ENCODE measurements at places on chromosomes 5 and 9.

- DNase-seq: no peak
Measured at GRCh38 chr5:114358329-114358728, 3.5 kb upstream of the KCNN2 start.

- no peak for DNase-seq
Measured at GRCh38 chr5:150787656-150788055, 9.1 kb downstream of the SMIM3 start.

GRCh38 chr5:108945094-108945493 lies 197.4 kb downstream of the FER start:
- no peak for DNase-seq

DNA sequence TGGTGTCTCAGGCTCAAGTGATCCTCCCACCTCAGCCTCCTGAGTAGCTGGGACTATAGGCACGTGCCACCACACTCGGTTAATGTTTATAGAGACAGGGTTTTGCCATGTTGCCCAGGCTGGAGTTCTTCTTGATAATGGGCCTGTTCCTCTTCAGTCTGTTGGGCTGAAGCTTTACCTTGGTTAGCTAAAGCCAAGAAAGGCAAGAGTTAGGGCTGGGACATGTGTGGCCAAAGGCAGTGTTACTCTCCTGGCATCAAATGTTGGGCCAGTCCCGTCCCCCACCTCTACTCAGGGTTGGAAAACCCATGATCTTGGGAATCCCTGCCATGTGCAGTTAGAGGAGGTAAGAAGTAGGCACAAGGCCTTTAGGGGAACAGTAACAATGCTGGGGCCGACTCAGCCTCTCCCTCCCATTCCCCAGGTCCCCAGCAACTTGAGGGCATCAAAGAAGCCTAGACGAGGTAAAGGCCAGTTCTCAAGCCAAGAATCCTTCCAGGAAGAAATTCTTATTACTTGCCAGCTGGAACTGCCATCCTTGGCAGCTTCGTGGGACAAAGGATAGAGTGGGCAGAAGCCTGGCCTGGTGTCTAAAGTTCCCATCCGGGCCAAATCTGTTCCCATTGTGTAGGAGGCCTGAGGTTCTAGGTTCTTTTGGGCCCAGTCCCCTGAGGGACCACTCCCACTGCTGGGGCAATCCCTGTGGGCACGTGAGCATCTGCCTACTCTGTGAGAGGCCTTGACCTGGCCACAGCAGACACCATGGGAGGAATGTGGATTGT lies 4.5 kb downstream of the EGR1 start:
- DNase-seq: peak; percentile 61

DNA sequence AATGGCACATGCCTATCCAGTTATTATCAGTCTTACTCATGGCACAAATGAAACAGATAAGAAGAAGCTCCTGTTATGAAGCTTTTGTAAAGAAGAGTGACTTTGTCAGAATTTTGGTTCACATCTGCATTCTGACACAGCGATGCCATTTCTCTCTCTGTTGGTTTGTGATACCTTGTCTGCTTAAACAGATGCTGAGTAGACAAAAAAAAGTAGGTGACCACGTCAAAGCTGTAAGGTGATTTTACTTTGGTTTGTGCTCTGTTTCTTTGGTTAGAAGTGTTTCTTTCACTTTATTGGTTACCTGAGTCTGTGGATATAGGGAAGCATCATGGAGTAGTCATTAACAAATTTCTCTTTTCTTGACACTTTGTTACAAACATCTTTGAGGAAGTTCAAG lies 422.3 kb upstream of the ADAMTSL1 start:
- DNase-seq: no peak

- peak; percentile 17 for DNase-seq
Measured at GRCh38 chr9:124218438-124218982, 39.2 kb upstream of the NEK6 start.

DNA sequence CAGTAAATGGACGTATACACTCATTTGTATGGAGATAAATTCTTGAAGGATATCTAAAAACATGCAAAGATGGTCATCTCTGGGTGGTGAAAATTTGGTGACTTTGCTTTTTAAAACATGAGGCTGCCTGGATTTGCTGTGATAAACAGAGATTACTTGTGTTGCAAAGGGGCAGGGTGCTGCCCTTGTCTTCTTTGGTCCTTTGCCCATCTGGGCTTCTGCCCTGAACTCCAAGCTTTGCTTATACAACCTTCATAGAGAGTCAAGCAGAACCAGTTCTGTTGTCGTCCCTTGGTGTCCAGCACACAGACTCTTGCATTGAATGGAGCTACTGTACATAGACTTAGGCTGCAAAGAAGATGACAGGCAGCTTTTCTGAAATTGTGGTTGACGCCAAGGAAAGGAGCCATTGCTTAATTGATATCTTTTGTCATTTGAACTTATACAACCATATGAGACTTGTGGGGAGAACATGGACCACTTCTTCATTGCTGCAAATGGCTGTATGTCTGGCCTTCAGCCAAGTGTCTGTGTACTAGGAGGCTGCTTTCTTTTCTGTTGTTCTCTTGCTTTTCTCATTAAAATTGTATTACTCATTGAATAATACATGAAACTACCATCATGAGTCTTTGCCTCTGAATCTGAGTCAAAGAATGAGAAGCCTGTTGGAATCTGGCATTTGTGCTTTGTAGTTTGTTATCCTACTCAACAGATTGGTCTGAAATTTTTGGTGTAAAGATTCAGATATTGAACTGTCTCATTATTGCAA lies 152.5 kb downstream of the DMRT2 start:
- no peak for DNase-seq

DNA sequence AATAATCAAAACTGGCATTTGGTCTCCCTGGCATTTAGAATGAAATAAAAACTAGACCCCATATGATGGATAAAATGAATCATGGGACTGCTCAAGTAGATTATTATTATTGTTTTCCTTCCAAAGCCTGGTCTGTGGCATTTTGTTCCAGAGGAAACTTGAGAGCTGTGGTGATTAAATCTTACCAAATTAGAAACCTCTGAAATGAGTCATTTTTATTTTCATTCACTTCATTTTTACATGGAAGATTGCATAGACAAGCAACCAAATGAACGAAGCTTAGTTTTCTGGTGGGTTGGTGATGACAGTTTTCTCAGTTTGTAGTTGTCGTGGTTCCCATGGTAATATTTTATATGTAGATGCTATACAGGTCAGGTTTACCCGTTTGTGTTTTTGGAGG lies 23.4 kb downstream of the PAM start:
- DNase-seq: no peak

DNA sequence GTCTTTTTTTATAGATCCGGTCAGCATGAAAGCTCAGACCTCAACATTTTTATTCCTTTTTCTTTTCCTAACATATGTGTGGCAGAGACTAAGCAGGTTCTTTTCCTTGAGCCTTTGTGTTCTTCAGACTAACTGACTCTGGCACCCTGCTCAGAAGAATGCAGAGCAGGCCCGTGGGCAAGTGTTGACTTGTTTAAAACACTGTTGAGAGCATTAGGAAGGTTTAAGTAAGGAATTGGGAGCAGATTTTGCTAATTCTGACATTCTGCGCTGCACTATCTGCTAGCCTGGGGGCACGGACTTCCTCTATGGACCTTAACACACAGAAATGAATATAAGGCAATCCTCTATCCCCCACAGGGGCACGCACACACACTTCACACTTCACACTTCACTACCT lies 182.5 kb upstream of the PIK3R1 start:
- DNase-seq: peak; percentile 31

DNA sequence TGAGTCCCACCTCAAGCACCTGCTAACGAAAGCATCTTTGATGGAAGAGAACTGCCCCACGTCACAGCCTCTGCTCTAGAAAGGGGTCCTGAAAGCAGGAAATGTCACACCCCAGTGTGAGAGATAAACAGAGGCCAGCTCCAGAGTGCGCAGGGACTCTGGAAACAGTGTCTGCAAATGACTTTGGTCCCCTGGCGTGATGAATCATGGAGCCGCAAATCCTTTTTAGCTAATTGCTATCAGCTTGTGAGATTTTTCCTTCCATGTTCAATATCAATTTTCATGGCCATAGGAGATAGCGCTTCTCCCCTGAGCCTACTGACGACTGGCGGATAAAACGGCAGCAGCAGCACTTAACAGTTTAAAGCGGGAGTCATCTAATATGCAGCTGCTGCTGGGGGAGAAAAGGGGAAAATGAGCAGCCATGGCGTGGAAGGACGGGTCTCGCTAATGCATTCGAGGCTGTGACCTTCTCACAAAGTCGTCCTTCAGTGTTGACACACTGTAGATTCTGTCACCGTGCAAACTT lies 209.6 kb upstream of the IRX1 start:
- DNase-seq: no peak

GRCh38 chr9:83304686-83305085 lies 233.5 kb downstream of the FRMD3 start:
- peak; percentile 90 for DNase-seq

GRCh38 chr9:98806394-98807035 lies 955 bp upstream of the GALNT12 start:
- DNase-seq: no peak

DNA sequence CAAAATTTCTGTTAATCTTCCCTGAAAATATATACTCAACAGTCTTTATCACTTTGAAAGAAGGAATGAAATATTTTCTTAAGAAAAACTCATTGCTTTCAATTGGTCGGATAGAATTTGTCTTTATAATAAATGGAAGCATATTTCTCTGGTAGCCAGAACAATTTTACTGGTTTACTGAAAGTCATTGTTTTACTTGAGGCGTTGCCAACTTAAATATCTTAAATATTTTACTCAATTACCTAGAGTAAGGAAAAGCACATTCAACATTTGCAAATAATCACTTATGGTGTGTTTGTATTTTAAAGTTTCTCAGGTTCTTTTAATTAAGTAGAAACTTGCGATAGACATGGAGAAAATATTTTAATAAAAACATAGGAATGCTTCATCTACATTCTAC lies 1181.7 kb downstream of the EFNA5 start:
- no peak for DNase-seq

GRCh38 chr5:115386657-115387056 lies 90.2 kb upstream of the CCDC112 start:
- no peak for DNase-seq

- no peak for DNase-seq
Measured at GRCh38 chr9:91760906-91761305, 189.1 kb downstream of the ROR2 start.

DNA sequence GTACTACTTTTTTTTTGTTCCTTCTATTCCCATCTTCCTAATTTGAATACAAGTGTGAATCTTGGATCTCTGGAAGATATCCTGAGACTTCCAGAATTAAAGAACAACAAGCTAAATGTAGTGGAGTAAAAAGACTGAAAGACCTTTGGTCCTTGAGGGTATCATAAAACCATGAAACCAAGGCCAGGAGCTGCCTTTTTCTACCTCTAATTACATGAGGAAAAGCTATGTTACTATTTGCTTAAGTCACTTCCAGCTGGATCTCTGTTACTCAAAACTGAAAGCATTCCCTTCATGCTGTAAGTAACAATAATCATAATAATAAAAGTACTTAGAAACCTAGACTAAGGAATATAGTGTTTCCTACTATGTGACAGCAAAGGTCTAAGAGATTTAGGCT lies 649.6 kb downstream of the KCTD16 start:
- no peak for DNase-seq

DNA sequence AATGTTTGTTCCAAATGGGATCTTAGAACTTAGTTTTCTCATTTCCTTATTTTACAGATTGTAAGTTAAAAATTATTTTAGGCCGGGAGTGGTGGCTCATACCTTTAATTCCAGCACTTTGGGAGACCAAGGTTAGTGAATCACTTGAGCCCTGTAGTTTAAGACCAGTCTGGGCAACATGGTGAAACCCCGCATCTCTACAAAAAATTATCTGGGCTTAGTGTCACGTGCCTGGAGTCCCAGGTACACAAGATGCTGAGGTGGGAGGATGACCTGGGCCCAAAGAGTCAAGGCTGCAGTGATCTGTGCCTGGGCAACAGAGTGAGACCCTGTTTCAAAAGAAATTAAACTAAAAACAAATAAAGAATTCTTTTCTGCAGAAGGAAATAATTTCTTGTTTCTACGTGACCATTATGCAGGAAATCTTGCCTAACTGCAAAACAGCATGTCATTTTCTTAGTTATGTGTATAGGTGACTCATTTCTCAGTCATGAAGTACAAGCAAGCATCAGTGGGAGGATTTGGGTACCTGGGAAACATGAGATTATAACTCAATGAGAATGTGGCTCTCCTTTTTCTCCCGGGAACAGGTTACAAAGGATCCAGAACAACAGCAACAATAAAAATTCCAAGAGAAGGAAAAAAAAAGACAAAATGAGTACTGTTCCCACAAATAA lies 375.1 kb upstream of the ST8SIA4 start:
- no peak for DNase-seq

GRCh38 chr9:98678244-98678842 lies 30.4 kb downstream of the GABBR2 start:
- DNase-seq: peak; percentile 23

GRCh38 chr9:133088146-133088750 lies 26.5 kb downstream of the CEL start:
- DNase-seq: no peak

GRCh38 chr9:83521011-83521410 lies 17.2 kb downstream of the FRMD3 start:
- no peak for DNase-seq

- DNase-seq: no peak
Measured at GRCh38 chr9:115058684-115059315, 59.2 kb downstream of the TNC start.

DNA sequence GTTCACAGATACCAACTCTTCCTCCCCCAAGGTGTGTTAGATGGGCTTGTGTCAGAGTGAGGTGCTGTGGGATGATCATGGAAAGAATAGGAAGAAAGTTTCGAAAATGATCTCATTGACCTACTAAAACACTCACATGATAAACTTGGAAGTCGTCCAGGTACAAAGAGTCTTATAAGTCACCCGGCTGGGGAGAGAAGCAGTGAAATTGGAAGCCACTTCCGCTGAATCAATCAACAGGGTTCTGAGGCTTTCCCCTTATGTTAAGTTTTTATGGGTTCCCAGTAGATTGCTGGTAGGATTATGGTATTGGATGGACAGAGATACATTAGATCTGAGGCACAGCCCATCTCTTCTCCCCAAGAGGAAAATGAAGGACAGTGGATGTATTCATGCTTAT lies 218.8 kb upstream of the MSX2 start:
- peak; percentile 29 for DNase-seq

GRCh38 chr5:76547242-76547890 lies 75.8 kb downstream of the F2RL2 start:
- DNase-seq: peak; percentile 36

GRCh38 chr5:36261186-36261585 lies 19.5 kb upstream of the NADK2 start:
- DNase-seq: no peak

DNA sequence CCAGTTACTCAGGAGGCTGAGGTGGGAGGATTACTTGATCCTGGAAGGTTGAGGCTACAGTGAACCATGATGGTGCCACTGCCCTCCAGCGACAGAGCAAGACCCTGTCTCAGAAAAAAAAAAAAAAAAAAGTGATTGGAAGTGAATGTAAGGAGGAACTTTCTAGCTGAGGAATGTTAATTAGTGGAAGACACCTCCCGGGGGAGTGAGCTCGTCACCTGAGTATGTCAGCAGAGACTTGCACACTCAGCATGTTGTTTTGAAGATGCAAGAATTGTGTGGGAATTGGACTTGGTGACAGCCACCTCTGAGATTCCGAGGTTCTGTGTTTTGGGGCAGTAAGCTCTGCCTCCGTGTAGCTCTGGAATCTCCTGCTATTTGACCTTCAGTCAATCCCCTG lies 3.6 kb downstream of the SYNPO start:
- no peak for DNase-seq

- DNase-seq: no peak
Measured at GRCh38 chr5:95841914-95842812, 19.6 kb upstream of the GLRX start.

GRCh38 chr9:4435197-4435596 lies 55.1 kb upstream of the SLC1A1 start:
- peak; percentile 31 for DNase-seq

GRCh38 chr9:135849181-135849580 lies 58.2 kb downstream of the CAMSAP1 start:
- DNase-seq: no peak

All from A673 (cell line).